ENCODE measurements at places on chromosomes 5 and 9.

DNA sequence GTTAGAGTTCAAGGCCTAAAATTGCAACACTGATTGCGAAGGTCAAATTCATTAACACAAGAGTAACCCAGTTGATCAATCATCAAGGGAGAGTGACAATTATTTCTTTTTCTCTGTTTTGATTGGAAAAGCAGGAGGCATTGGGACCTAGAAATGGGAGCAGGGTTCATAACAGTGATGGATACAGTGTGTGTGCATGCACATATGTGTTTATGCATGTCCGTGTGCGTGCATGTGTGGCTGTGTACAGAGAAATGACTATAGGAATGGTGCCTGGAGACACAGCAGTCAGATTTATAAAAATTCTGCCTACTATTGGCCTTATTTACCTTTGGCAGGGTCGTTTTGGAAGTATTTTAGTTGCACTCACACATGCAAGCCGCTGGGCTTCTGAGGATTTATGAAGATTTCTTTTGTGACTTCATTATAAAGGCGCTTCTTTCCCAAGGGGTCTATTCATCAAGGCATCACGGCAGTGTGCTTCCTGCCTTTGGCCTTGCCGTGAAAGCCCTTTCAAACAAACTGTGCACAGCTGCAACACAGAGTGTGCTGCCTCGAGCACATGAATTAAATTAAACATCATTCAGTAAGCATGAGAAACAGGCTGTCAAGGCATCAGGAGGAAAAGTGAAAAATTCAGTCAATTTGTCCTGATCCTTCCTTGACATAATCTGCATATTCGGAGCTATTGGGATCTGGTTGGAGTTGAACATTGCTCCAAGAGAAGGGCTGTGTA is 122.8 kb upstream of the PUM3 start:
- DNase-seq = no peak

DNA sequence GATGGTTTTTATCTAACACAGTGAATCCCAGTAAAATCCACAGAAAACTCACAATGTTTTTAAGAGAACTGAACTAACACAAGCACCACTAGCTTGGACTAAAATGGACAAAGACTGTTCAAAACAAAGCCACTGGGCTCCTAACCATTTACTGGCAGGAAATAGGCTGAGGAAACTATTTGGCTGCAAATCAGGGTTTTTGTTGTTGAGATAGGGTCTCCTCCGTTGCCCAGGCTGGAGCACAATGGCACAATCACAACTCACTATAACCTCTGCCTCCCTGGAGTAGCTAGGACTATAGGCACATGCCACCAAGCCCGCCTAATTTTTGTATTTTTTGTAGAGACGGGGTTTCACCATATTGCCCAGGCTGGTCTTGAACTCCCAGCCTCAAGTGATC is 99.7 kb downstream of the THBS4 start:
- DNase-seq = no peak

DNA sequence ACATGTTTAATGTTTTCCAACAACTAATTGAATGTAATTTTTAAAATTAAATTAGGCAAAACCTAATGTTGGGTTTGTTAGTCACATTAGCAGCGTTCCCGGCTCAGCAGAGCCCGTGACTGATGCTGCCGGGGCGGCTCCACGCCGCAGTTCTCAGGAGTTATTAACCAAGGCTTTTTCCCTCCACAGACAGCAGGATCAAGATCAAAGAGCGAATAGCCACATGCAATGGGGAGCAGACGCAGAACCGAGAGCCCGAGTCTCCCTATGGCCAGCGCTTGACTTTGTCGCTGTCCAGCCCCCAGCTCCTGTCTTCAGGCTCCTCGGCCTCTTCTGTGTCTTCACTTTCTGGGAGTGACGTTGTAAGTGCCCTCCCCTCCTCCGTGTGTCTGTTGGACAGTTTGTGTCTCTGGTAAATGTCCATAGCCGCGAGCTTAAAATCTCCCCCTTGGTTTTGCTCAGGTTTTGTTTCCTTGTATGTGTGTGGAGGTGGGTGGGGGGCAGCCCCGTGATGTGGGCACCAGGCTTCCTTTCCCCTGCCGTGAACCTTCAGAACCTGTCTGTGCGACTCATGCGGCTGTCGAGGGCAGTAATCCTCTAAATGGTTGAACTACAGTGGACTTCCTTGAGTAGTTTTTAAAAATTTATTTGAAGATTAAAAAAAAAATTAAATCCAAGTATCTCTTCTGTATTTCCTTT is 37.1 kb downstream of the TENT4A start:
- DNase-seq = no peak

- DNase-seq = no peak
These were observed 797 bp downstream of the FAM78A start for GRCh38 chr9:131275332-131276093.

DNA sequence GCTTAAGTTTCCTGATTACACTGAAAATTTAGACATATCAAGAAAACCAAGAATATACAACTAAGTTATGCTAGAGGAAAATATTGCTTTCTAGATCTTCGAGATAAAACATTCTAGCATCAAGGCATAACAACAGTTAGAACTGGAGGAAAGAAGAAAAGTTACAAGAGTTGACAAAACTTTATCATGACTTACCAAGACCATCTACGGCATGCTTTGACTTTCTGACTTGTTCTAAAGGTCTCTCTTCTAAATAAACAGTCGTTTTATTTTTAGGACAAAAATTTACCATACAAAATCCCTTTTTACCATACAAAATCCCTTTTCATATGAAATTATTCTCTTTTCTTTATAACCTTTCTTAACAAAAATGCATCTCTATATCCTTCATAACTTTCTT is 1110.1 kb upstream of the CDH10 start:
- DNase-seq = no peak

GRCh38 chr5:143239882-143240518 is 163.5 kb downstream of the NR3C1 start:
- no peak for DNase-seq

GRCh38 chr5:77777281-77777892 is 1.2 kb upstream of the TBCA start:
- DNase-seq = no peak

DNA sequence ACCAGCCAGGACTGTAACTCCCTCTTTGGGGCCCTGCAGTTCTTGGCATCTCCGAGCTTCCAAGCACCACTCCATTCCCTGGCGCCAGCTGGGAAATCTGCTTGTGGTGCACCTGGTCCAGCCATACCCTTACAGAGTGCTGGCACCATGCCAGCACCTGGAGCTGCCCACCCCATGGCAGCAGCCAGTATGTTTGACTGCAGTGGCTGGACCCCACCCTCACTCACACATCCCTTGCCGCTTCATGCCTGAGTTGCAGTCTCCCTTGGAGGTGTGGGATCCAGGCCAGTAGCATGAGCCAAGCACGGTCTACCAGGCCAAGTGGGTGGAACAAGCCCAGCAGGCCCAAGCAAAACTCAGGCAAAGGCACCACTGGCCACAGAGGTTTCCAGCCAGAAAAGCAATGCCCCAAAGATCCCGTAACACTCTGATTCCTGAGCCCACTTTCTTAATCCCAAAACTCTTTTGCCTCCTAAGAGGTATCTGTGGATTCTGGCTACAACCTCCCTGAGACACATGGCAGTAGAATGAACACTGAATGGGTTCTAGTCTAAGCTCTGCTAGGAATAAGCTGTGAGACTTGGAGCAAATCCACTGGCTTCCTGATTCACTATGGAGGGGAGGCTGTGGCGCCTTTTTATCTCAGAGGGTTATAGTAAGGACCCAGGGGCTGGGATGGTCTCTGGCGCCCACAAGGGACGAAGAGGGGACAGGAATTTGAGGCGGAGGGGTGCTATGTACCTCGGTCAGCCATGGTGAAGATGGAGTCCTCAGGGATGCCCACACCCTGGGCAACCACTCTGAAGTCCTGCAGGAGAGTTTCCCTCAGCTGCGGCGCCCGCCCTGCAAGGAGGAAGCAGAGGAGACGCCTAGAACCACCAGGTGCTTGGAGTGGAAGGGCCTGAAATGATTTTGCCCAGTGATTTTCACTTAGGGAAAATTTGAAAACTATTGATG is 5.6 kb downstream of the AMBP start:
- DNase-seq = no peak

DNA sequence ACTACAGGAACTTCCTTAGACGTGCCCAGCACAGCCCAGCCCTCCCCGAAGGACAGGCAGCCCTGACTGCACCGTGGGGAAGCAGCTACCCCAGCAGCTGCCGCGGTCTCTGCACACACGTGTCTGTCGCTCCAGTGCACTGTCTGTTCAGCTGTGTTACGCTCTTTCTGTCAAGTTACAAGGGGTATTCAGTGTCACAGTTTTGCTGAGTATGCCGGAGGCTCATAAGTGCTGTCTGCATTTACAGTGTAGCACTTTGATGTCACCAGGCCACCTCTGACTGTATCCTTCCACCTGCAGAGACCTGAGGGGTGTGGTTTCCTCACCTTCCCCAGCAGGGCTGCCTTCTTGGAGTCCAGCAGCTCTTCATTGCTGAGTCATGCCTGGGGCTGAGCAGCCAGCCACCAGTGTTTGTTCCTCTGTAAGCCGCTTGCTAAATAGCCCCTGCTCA is 126.8 kb downstream of the EHMT1 start:
- DNase-seq = no peak

DNA sequence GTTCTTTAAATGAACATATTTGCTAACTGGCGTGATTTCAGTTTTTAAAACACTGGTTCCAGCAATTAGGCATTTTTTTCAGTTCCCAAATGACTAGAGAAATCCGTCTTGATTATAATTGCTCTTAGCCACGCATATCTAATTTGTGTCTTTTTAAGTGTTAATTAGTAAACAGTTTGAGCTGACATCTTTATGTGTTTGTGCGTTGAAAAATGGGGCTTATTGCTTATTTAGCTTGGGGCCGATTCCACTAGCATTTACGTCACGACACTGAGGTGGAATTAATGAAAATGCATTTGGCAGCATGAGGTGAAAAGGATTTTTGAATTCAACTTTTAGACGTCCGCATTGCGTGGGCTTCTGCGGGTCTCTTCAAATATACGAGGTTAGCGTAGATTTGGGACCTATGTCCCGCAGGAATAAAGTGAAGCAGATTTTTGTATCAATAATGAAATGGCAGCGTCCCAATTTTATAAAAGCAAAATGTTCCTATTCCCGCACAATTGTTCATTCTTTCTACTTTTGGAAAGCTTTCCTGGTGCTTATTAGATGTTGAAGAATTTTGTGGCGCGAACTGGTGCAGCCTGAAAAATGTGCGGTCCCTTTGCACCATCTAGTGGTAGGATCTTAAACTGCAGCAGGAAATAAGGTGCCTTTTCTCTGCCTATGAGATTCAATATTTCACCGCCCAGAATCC is 122.7 kb upstream of the LMX1B start:
- peak; percentile 24 for DNase-seq

DNA sequence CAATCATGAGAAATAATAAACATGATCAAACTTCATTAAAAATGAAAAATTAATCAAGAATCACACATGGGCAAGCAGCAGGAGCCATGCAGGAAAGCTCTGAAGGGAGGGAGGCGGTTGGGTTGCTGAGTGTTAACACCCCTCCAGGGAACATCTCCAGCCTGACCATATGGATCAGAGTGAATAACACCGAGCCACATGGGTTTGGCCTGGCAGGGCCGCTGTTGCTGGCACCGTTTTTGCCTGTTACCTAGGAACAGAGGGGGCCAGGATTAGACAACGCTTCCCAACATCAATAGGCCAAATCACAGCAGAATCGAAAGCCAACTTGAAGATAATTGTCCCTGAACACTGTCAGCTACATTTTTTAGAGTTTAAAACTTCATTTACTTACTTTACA is 160.2 kb downstream of the DENND1A start:
- DNase-seq = no peak

DNA sequence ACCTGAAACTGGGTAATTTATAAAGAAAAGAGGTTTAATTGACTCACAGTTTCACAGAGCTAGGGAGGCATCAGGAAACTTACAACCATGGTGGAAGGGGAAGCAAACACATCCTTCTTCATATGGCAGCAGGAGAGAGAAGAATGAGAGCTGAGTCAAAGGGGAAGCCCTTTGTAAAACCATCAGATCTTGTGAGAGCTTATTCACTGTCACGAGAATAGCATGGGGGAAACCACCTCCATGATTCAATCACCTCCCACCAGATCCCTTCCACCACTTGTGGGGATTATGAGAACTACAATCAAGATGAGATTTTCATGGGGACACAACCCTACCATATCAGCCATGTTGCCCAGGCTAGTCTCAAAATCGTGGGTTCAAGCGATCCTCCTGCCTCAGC is 143.4 kb downstream of the FGF18 start:
- DNase-seq = no peak

DNA sequence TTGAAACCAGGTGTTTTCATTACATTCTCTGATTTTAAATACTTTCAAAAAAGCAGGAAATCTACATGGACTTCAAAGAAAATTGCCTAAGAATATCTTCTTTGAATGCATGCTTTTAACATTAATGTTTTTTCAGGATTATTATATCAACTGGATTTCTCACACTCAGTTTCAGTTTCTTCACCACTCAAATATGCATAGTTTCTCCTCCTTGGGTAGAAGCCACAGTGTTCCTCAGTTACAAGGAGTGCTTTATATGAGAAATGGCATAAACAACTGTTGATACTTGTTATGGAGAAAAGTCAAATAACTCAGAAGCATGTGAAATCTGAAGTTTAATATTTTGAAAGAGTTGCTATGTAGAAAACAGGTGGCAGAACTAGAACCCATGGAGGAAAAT is 196.9 kb downstream of the DMRTA1 start:
- DNase-seq = no peak

GRCh38 chr5:78592735-78593386 is 55.7 kb downstream of the LHFPL2 start:
- no peak for DNase-seq

GRCh38 chr9:20355022-20355421 is 267.3 kb downstream of the MLLT3 start:
- no peak for DNase-seq

DNA sequence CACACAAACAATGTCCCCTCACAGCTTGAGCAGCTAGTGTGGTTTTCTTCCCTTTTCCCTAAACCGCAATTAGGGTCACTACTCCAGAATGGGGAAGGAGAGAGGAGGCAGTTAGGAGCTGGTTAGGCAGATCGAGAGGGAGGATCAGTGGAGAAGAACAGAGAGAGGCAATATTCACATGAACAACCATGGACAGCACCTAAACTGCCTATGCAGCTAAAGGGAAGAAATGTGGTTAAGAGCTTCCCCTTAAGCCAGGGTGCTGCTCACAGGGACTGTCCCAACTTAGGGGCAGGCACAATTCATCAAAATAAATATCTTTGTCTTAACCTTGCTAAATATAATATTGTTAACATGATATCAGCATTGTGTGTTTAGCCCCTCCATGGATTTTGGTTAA is 359.3 kb upstream of the CDH18 start:
- DNase-seq = no peak

DNA sequence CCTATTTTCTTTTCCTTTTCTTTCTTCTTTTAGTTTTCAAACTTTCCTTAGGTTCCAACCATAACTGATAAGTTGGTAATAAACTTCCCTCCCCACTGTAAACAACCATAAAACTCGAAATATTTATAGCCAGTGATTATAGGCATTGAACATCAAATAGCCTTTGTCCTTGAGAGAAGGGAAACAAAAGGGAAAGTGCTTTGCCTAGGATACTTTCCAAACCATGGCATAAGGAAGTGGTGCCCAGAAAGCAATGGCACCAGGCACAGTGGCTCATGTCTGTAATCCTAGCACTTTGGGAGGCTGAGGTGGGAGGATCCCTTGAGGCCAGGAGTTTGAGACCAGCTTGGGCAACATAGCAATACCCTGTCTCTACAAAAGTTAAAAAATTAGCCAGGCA is 11.9 kb upstream of the PDLIM4 start:
- DNase-seq = no peak

GRCh38 chr5:147930769-147931168 is 24.4 kb upstream of the C5orf46 start:
- DNase-seq = no peak

GRCh38 chr9:135908754-135909204 is 1.4 kb upstream of the CAMSAP1 start:
- no peak for DNase-seq

GRCh38 chr5:82494942-82495341 is 216.8 kb upstream of the RPS23 start:
- no peak for DNase-seq

All from activated T-helper 1 cell treated with Interleukin-2 at 50 U/mL for 16 hours (primary cell).